Cardiac muscle cell (in vitro differentiated cells and primary cell): ENCODE measurements at places on chromosomes 11 and 22.

DNA sequence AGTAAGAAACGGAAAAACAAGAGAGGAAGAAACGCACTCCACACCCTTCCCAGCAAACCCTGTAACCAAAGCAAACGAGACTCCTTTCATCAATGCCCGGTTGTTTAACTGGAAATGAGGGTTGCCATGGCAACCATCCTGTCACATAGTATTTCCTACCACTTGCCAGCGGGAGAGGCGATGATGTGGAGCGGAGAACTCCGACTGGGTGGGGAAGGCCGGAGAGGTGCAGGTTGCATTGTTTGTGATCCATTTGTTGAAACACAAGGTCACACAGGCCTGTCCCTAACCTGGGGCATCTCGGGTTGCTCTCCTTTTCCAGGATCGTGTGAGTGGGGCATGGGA is 609.9 kb downstream of the BUD13 start:
- no peak for DNase-seq

DNA sequence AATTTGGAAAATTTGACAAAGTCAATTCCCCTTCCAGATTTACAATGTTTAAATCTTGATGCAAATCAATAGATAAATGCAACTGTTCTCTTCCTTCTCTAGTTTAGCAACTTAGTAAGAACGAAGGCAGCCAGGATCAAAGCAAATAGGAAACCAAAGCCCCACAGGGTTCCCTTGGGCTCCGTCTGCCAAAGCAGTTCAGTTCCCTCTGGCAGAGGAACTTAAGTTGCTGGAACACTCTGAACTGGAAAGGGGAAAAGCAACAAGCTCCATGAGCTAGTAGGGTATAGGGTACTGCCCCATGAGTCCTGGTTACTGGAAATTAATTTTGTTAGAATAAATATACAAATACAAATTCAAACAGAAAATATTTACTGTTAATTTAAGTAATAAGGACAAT is 91.3 kb downstream of the RELT start:
- no peak for DNase-seq

DNA sequence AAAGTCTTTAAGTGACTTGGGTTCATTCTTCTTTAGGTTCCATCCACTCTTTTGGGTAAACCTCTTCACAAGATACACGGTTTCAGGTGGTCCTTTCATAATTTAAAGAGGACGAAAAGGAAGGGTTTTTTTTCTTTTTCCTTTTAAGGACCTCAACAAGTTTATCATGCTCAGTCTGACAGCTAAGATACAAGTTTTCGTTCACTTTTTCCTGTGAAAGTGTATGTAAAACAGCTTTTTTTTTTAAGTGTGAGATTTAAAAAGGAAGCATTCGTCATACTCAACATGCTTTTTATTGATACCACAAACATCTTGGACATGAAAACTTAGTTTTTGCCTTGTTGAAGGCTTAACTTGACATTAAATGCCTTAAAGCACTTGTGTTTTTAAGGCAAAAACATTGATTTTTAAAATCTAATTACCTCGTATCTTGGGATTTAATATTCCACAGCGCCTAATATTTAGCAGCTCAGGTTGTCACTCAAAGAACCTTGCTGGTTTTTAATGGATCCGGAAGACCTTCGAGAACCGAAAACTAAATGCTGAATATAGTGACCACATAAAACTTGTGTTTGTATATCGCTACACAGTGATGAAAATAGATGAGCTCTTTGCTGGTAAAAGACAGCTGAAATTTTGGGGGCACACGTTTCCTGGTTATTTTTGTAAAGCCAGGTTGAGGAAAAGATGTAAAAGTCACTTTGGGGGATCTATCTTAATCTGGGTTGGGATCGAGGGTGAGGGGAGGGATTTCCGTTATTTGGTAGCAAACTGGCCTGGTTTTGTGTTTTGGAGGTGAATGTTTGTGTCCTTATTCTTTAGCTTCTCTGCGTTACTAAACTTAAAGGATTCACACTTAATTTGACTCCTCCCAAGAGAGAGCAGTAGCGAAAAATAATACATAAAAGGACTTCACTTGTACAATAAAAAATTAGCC is 2.3 kb downstream of the PCF11 start:
- no peak for DNase-seq

DNA sequence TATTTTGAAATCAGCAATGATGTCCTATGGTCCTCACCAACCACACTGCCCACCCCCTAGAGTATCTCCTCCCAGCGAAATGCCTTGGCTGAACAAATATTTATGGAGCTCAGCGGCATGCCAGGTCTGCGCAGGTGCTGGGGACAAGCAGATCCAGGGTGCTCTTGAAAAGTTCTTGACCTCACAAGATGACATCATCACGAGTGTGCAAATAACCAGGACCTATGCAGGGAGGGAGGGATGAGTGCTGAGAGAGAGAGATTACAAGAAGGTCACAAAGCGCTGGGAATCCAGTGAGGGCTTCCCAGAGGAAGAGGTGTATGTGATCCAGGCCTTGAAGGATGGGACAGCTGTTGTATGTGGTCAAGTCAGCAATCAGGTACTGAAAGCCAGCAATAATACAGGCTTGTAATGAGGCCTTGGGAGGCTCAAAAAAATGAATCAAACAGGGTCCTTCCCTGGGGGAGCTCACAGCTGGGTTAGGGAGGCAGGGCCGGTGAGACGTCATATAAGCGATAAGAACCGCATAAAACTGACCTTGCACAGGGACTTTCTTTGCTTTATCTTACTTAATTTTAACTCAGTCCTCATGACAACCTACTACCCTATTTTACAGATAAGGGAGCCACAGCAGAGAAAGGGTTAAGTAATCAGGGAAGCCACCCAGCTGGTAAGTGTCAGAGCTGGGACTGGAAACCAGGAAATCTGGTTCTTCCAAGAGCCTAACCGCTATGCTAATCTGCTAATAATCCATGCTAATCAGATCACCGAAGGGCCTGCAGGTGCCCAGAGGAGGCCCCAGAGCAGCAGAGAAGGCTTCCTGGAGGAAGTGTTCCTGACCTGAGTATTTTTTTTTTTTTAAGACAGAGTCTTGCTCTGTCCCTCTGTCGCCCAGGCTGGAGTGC is 8.2 kb downstream of the ARRB1 start:
- no peak for DNase-seq

- no peak for DNase-seq
These were observed 180.0 kb downstream of the WNT11 start for GRCh38 chr11:76026281-76026680.

- no peak for DNase-seq
These were observed 171.3 kb downstream of the GRIK4 start for GRCh38 chr11:120682866-120683265.

DNA sequence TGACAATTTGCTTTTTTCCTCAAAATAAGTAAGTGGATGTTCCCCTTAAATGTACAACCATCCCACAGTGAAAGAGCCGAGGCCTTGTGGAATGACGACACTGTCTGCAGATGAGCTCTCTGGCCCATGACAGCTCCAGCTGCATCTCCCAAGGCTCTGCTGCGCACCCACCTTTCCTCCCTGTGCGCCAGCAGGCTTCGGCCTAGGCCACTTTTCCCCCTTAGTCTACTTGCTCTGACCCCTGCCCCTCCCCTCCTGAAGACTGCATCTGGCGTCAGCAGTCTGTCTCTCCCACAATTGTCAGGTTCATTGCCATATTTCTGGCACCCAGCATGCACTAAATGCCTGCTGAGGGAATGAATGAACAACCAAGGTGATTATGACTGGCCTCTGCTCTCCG is 2.0 kb downstream of the TOP3B start:
- DNase-seq = no peak

DNA sequence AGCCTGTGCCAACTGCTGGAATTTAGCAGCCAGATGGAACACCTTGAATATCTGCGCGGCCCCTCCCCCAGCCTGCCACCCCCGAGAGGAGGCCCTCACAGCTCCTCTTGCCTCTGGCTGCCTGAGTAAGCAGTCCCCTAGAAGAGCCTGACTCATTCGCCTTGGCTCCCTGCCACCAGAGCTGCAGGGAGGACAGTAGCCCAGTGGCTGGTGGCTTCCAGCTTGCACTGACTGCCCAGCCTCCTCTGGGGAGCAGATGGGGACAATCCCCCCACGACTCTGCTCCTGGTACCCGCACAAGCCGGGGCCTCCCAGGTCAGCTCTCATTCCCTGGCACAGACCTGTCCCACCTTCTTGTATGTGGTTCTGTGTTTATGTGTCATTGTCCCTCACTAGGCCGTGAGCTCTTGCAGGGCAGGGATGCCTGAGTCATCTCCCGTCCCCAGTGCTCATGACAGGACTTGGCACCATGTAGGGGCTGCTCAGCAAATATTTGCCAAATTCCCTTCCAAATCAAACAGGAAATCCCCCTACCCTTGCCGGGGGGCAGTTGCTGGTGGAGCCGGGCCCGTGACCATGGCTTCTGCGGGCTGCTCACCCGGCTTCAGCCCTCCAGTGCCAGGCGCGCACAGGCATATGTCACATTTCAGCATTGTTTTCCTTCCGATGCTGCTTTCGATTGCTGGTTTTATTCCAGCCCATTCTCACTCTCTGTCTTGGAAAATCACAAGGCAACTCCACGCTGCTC is 43.6 kb downstream of the CACNG2 start:
- DNase-seq = peak; percentile 92

- no peak for DNase-seq
These were observed 15.1 kb upstream of the RRAS2 start for GRCh38 chr11:14373941-14374646.

GRCh38 chr22:33894515-33894914 is 25.8 kb downstream of the LARGE1 start:
- DNase-seq = no peak

GRCh38 chr11:96317571-96317970 is 25.4 kb downstream of the MAML2 start:
- DNase-seq = no peak

- DNase-seq = no peak
These were observed 54.7 kb upstream of the LYVE1 start for GRCh38 chr11:10622957-10623791.

- no peak for DNase-seq
These were observed 74.1 kb downstream of the PRSS23 start for GRCh38 chr11:86874304-86875056.

DNA sequence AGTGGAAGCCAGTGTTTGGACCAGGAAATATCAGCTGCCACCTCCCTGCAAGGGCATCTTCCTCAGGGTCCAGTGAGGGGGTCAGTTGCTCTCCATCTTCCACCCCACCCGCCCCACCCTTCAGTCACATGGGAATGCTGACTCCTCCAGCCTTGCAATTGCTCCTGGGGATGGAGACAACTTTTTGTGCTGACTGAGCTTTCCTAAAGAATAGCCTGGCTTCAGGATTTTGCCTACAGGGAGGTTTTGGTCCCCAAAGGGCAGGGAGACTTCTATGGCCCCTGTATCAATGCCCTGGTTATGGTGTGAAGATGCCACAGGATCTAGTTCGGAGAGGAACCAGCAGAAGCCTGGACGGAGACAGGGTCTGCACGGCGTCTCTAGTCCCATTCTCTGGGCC is 124.0 kb upstream of the LMO1 start:
- DNase-seq = no peak

DNA sequence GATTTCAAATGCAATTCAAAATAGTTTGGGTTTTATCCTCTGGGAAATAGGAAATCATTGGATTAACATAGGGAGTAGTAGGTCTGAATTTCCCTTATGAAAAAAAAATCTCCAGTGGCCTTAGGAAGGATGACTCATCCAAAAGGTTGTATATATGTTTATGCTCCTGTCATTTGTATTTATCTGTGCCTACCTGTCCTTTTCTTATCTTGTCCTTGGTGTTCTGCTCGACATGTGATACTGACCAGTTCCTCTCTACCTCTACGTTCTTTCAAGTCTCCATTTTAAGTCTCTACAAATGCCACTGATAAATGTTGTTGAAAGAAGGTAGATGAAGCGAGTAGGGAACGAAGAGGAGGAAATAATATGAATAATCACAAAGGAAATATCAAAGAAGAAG is 3.0 kb upstream of the SOX6 start:
- DNase-seq = no peak

DNA sequence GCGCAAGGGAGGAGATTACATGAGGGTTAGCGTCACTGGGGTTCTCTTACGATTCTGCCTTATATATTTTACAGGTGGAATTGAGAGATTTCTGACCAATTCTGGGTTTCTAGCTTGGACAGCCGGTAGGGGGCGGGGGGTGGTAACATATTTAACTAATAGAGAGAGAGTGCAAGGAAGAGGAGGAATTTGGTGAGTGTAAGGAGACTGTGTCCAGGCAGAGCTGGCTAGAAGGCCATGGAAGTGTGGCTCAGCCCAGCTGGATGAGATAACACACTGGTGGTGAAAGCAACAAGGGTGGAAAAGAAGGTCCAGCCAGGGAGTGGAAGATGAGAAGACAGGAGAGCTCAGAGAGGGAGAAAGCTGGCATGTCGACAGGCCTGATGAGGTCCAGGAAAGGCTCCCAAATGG is 56.5 kb downstream of the ST3GAL4 start:
- DNase-seq = peak; percentile 72

DNA sequence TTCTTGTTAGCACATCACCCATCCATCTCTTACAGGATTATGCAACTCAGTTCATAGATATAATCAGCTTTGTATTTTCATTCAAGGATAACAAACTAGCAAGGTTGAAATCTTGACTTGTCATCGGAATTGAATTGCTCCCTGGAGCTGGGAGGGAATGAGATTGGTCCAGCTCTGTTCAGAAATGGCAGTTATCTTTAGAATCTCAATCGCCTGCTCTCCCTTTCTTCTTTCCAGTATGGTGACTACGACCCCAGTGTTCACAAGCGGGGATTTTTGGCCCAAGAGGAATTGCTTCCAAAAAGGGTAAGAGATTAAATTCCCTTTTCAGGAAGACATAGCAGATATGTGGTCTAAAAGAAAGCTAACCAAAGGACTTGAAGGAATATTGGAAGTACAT is 51.0 kb downstream of the NF2 start:
- no peak for DNase-seq

DNA sequence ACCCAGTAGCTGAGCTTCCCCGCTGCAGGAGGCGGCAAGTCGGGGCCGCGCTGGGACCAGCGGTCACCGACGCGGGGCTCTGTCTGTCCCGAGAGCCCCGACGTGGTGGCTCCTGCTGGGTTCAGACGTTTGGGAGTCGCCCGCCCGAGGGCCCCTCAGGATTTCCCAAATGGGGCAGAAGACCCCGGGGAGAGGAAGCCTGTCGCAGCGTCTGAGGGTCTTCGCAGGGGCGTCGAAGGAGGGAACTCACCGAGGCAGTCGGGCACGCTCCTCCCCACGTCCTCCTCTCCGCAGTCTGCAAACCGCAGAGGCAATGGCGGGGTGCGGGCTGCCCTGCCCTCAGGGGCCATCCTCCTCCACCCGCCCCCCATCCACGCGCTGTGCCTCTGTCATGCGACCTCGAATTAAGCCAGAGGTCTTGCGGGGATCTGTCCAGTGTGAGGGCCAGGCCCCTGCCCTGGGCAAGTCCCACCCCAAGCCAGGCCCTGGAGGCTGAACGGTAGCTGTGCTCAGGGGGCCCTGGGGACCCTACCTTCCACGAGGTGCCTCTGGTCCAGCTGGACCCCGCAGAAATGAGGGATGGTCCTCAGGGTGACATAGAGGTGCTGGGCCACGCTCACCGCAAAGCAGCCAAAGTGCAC is 12.5 kb downstream of the IL17REL start:
- no peak for DNase-seq

- no peak for DNase-seq
These were observed 14.2 kb upstream of the APOL6 start for GRCh38 chr22:35634015-35634414.

DNA sequence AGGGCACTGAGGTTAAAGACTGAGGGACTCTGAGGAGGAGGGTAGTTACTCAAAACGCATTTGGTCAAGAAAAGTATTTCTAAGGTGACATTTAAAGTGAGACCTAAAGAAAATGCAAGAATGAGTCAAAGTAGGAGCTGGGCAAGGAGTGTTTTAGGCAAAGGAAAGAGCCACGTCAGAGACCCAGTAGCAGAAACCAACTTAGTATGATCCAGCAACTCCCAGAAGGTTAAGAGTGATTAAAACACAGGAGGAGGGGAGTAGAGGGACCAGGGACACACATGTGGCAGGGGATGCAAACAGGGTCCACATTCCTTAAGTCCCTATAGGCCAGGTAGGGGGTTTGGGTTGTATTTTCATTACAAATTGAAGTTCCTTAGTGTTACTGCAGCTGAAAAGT is 24.3 kb upstream of the CCDC34 start:
- DNase-seq = no peak
